Cardiac muscle cell (in vitro differentiated cells and primary cell): ENCODE measurements at places on chromosomes 5 and 9. TPM values are rescaled to one million over a fixed set of nuclear protein-coding genes. Genes with fewer than 3 reads are reported as not detected.

- H3K4me1 ChIP-seq: no peaks in the 10 kb centered on the region
- no peaks in the 10 kb centered on the region for H3K27me3 ChIP-seq
- H3K27ac ChIP-seq: no peak overlapping the region
- no peaks in the 10 kb centered on the region for H3K36me3 ChIP-seq
- no peak for DNase-seq
Observed at GRCh38 chr5:40871177-40871576, 30.0 kb downstream of the CARD6 start.

DNA sequence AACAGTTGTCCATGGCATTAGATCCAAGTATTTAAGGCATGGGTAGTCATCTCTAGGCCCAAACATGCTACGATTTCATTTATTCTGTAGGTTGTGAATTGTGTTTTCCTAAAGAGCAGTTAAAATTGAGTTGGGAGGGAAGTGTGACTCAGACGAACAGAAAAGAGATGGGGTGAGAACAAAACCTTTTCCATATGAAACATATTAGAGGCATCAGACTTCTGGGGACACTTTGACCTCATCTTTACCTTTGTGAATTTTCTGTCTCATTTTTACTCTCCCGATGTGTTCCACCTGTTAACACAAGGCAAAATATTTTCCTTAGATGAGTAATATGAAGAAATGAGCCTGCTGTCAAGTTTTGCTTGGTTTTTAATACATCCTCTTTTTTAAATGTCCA lies 181.3 kb downstream of the ESM1 start:
- H3K27me3 ChIP-seq: no peaks in the 10 kb centered on the region
- H3K4me3 ChIP-seq: no peak overlapping the region
- H3K27ac ChIP-seq: no peak overlapping the region
- DNase-seq: no peak

GRCh38 chr9:33690143-33690933 lies 105.0 kb upstream of the PRSS3 start:
- DNase-seq: no peak
- no peaks in the 10 kb centered on the region for H3K36me3 ChIP-seq
- H3K27me3 ChIP-seq: no peaks in the 10 kb centered on the region
- H3K4me3 ChIP-seq: no peak overlapping the region

GRCh38 chr5:142404046-142404477 lies 79.2 kb upstream of the SPRY4 start:
- peak overlapping the region; percentile 27 for H3K27ac ChIP-seq
- no peaks in the 10 kb centered on the region for H3K36me3 ChIP-seq
- no peak for DNase-seq
- H3K27me3 ChIP-seq: no peaks in the 10 kb centered on the region

GRCh38 chr5:76475385-76475784 lies 72.3 kb downstream of the IQGAP2 start:
- H3K27ac ChIP-seq: no peak overlapping the region
- no peak for DNase-seq
- no peaks in the 10 kb centered on the region for H3K27me3 ChIP-seq
- H3K4me1 ChIP-seq: no peaks in the 10 kb centered on the region
- H3K36me3 ChIP-seq: no peaks in the 10 kb centered on the region
- no peak overlapping the region for H3K4me3 ChIP-seq

SPINK7 gene
- not detected in 2 replicates for polyA plus RNA-seq

DNA sequence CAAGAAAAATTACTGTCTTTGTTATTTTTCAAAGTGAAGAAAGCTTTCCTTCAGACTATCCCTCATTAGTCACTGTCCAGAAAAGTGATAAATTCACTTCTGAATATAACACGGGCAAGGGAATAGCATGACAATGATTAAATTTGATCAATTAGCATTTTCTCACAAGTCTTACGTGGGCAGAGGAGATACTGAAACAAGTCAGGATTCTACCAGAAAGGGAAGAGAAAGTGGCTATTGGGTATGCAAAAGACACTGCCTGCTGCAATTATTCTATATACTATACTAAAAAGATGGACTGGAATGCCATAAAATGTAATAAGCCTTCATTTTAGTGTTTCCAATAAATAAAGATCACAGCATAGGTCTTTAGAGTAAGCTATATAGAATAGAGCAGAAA lies 7.4 kb downstream of the COX7C start:
- no peak overlapping the region for H3K4me3 ChIP-seq
- H3K27ac ChIP-seq: no peak overlapping the region
- H3K27me3 ChIP-seq: no peaks in the 10 kb centered on the region
- peaks cover 14% of the 10 kb centered on the region for H3K36me3 ChIP-seq
- no peak for DNase-seq
- no peaks in the 10 kb centered on the region for H3K4me1 ChIP-seq

- no peak for DNase-seq
- no peaks in the 10 kb centered on the region for H3K4me1 ChIP-seq
- peaks cover 11% of the 10 kb centered on the region for H3K36me3 ChIP-seq
- H3K27ac ChIP-seq: no peak overlapping the region
Observed at GRCh38 chr5:134138416-134139376, 24.2 kb downstream of the TCF7 start.

ARHGEF28 gene
- polyA plus RNA-seq: not detected in 2 replicates

GRCh38 chr9:75013735-75014134 lies 14.4 kb downstream of the CARNMT1 start:
- no peak overlapping the region for H3K4me3 ChIP-seq
- H3K4me1 ChIP-seq: no peaks in the 10 kb centered on the region
- H3K36me3 ChIP-seq: peaks cover 9% of the 10 kb centered on the region
- no peak overlapping the region for H3K27ac ChIP-seq

DNA sequence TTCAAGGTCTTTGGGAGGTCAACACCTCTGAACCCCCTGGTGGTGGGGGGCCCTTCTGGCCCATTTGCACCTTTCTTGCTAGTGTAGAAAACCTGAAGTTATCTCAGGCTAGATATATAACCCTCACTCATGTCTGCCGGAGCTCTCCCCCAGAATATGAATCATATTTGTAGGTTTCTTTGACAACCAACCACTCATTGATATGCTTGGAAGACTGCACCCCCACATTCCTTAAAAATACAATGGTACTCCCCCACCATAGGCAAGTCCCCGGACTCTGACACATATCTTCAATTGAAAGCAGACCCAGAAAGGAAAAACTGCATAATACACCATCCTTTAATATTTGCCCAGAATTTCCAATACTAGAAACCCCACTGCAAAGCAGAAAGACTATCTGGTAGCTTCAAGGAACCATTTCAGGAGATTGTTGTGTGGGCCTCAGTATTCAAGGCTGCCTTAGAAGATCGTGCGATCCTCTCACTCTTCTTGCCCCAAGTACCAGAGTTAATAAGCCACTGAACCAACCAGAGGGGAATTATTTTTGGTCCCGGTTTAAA lies 978 bp upstream of the UBE2B start:
- H3K4me1 ChIP-seq: peaks cover 16% of the 10 kb centered on the region
- peak overlapping the region; percentile 90 for H3K4me3 ChIP-seq
- H3K27ac ChIP-seq: peak overlapping the region; percentile 99
- no peak for DNase-seq
- H3K27me3 ChIP-seq: no peaks in the 10 kb centered on the region
